ENCODE measurements at places on chromosomes 16 and 17.

- DNase-seq, result peak; percentile 32
Measured at GRCh38 chr16:24075931-24076716, 180.0 kb upstream of the CACNG3 start.

DNA sequence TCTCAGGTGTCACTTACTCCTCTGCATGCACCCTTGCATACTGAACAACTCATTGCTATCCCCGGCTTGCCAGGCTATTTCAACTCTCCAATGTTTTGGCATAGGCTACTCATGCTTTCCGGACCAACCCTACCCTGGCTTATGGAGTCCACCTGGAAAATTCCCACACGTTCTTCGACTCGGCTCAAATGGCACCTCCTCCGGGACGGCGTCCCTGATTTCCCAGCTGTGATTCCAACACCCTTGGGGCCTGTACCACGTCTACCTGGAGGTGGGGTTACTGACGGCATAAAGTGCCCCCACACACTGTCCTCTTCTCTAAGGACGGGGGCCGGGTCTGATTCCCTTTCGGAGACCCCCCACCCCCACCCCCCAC lies 498 bp downstream of the SMYD4 start:
- no peak for DNase-seq

GRCh38 chr17:17661834-17662385 lies 19.3 kb upstream of the RAI1 start:
- DNase-seq, result no peak

DNA sequence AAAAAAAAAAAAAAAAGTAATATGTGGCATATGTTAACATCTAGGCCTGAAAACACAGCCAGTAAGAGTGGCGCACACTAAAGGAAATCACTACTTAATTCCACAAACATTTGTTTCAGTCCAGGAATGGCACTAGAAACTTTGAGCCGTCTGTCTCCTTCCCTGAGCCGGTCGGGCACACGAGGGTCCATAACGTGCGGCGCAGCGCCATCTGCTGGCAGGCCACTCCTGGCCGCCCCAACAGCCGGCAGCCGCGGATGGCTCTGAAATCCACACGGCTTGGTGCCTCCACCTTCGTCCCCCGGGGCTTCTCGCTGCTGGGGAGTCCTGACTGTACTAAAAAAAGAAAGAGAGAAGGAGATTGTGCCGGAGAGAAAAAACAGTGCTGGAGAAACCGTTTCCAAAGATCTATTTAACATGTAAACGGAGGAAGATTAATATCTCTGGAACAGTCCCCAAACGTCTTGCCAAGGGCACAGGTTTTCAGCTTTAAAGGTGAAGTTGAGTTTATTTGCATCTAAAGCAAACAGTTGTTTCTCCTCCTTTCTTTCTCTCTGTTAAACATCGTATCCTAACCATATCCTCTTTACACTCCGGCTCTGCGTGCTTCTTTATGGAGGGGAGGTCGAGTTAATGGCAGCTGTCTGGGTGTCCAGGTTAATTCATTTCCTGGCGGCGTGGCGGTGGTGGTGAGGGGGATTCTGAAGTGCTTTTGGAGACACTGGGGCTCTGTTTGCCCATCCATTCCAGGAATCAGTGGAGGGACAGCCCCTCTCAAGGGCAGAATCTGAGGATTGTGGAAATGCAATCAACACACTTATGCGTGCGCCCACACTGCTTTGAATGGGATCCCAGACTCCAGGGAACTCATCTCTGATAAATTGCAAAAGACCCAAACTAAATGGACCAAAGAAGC lies 611.3 kb upstream of the SALL1 start:
- peak; percentile 73 for DNase-seq

GRCh38 chr16:14264327-14264943 lies 193.3 kb downstream of the MRTFB start:
- no peak for DNase-seq

DNA sequence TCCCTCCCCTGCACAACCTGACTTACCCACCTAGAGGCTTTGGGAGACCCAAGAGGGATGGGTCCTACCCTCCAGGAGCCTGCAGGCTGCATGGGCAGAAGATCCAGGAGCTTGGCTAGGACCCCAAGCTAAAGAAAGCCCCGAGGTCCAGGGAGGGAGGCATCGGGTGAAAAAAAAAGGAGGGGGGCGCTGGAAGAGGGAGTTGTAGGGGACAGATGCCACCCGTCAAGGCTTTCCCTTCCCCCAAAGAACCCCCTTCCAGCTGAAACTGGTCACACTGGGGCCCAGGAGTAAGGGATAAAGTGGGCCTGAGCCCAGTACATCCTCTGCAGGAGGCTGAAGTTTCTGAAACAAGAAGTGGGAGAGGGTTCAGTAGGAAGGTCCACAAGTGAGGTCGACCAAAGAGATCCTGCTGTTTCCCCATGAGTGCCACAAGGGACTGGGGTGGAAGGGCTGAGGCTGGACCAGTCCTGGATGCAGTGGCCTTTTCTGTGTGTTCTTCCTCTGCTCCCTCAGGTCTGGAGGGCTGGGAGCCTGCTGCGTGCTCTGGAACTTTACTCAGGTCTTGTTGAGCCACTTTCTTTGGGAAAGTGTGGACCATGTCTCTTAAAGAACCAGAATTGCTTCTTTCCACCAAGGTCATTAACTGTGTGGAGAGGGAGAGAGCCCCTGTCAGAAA lies 14.2 kb upstream of the CBFB start:
- no peak for DNase-seq

All from GM13976 (cell line).